GM23338 (cell line): ENCODE measurements at places on chromosomes 5 and 9. TPM values are rescaled to one million over a fixed set of nuclear protein-coding genes. Genes with fewer than 3 reads are reported as not detected.

GRCh38 chr5:373710-374602 is 52.4 kb downstream of the AHRR start:
- peak overlapping the region; percentile 54 for H3K4me3 ChIP-seq
- H3K4me1 ChIP-seq, result no peaks in the 10 kb centered on the region
- no peak overlapping the region for H3K27ac ChIP-seq
- DNase-seq, result peak; percentile 52

DNA sequence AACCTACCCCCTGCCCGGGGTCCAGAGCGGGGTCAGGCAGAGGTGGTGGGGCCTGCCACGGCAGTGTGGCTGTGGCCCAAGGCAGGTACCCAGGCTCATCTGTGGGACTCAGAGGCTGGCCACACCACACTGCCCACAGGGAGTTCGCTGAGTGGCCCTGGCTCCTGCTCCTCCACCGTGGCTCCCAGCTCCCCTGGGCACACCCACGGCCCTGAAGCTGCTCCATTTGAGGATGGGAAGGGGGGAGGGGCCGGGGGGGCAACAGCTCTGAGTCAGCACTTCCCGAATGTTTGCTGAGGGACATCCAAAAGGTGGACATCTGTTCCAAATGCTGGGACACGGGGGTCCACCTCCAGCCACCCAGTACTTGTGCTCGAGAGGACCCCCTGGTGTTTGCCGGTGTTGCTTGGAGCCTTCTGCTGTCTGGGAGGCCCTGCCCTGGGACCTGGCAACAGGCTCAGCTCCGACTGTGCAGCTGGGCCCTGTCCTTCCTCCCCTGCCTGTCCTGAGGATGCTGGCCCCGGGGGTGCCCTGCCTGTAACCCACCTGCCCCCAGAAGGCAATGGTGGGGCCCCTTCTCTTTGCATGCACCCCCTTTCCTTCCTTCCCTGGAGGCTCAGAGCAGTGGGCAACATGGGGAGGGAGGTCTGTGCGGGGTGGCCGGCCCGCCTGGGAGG is 2.5 kb upstream of the NRARP start:
- no peak for DNase-seq
- H3K27ac ChIP-seq, result no peak overlapping the region
- H3K27me3 ChIP-seq, result peaks cover 13% of the 10 kb centered on the region
- H3K4me3 ChIP-seq, result no peak overlapping the region
- H3K4me1 ChIP-seq, result peaks cover 25% of the 10 kb centered on the region

- H3K27me3 ChIP-seq, result no peaks in the 10 kb centered on the region
- peaks cover 48% of the 10 kb centered on the region for H3K4me1 ChIP-seq
Measured at GRCh38 chr5:74626386-74627222, 13.9 kb downstream of the ENC1 start.

DNA sequence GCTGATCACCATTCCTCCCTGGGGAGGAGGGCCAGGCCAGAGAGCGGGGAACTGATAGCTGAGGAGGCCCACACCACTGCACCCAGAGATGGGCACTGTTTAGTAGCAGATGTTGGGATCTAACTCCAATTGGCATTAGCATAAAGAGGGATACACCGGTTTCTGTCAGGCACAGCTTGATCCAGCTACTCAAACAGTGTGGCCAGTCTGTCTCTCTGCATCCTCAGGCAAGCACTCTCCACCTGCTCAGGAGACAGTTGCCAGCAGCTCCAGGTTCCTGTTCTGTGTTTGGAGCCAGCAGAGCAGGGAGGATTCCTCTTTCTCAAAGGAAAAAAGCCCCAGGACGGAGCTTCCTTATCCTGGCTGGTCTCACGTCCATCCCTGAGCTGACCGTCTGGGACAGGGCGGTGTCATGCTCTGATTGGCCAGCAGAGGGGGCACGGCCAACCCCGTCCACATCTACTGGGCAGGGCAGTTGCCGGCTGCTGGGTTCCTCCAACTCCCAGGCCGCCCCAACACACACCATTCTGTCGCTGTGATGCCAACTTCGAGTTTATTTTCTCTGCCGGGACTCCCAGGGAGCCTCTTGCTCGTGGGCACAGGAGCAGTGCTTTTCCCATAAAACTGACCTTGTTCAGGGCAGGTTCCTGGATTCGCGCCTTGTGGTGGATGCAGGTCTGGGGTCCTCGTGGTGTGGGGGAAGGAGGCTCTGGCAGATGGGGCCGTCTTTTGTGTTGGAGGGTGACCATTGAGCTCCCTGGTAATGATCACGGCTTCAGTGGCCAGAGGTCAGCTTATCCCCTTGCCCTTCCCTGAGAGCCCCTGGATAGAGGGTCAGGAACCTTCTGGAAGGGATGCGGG is 47.9 kb downstream of the COL5A1 start:
- H3K27me3 ChIP-seq, result no peaks in the 10 kb centered on the region
- DNase-seq, result peak; percentile 59
- no peaks in the 10 kb centered on the region for H3K36me3 ChIP-seq

- H3K36me3 ChIP-seq, result no peaks in the 10 kb centered on the region
- no peaks in the 10 kb centered on the region for H3K27me3 ChIP-seq
- H3K27ac ChIP-seq, result no peak overlapping the region
- H3K4me3 ChIP-seq, result no peak overlapping the region
Measured at GRCh38 chr9:95139126-95139525, 178.4 kb downstream of the FANCC start.

DNA sequence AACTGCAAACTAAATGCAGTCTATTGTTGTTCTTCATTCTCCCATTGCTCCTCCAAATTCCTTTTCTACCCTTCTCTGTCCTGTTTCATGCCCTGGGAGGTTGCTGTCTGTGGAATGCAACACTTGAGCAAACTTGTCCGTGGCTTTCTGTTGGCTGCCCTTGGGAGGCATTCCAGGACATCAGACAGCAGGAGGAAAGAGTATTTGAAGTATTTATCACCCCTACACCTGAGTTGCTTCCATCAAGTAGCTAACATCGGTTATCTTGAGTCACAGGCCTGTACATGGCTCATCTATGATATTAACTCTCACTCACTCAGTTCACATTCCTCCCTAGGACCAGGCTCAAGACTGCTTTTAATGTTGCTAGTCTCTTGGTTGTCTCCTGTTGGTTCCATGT is 803.4 kb upstream of the CDH6 start:
- DNase-seq, result peak; percentile 43
- no peaks in the 10 kb centered on the region for H3K36me3 ChIP-seq
- H3K27me3 ChIP-seq, result no peaks in the 10 kb centered on the region
- H3K4me3 ChIP-seq, result no peak overlapping the region
- H3K4me1 ChIP-seq, result 0 out of 2 replicates have a peak, but pooled peaks cover 9% of the 10 kb centered on the region

Gene BAAT
- total RNA-seq, result 0.14 and 0.58 TPM in 2 replicates

Gene NME5
- not detected in 2 replicates for total RNA-seq

Gene COL23A1
- total RNA-seq, result 6.8 and 8.2 TPM in 2 replicates
